ENCODE measurements at places on chromosomes 1 and 21.

- DNase-seq: peak; percentile 78
Measured at GRCh38 chr1:163824006-163824405, 502.3 kb downstream of the NUF2 start.

DNA sequence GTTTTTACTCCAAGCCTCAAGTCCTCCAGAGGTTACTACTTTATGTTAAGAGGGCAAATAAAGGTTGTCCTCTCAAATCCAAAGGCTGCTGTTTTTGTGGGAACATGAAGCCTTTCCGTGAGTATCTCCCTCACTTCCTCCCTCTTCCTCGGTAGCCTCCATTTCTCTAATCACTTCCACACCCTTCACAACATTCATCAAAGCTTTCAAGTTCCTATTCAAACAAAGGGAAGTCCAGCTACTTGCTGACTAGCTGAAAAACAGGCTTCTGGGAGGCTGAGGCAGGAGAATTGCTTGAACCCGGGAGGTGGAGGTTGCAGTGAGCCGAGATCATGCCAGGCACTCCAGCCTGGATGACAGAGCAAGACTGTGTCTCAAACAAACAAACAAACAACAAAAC, 6.6 kb upstream of the CD48 start:
- DNase-seq: no peak

- no peak for DNase-seq
Measured at GRCh38 chr1:209885403-209886218, 52.4 kb upstream of the SYT14 start.

- peak; percentile 46 for DNase-seq
Measured at GRCh38 chr1:12436817-12437599, 181.0 kb downstream of the DHRS3 start.

- no peak for DNase-seq
Measured at GRCh38 chr1:240683576-240683975, 71.6 kb upstream of the GREM2 start.

DNA sequence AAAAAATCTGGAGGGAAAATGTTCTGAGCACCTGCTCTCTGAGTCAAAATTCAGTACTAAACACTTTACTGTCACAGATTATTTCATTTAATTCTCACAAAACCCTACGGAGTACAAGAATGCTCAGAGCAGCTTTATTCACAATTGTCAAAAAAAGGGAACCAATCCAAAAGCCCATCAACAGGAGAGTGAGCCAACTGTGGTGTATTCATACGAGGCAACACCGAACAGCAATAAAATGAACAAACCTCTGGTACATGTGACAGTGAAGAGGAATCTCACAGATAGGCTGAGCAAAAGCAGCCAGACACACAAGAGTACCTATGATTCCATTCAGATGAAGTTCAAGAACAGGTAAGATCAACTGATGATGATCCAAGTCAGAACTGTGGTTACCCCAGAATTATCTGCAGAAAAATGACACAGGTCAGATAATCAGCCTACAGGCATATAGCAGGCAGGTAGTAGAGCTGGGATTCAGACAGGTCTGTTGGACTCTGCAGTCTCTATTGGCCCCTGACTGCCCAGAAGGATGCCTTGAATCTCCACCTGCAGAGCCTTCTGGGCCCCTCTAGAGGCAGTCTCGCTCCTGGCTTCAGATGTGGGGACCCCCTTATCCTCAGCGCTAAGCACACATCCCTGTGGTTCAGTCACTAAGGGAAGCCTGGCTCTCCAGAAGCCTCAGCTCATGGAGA, 19.2 kb downstream of the SLC9A1 start:
- no peak for DNase-seq

DNA sequence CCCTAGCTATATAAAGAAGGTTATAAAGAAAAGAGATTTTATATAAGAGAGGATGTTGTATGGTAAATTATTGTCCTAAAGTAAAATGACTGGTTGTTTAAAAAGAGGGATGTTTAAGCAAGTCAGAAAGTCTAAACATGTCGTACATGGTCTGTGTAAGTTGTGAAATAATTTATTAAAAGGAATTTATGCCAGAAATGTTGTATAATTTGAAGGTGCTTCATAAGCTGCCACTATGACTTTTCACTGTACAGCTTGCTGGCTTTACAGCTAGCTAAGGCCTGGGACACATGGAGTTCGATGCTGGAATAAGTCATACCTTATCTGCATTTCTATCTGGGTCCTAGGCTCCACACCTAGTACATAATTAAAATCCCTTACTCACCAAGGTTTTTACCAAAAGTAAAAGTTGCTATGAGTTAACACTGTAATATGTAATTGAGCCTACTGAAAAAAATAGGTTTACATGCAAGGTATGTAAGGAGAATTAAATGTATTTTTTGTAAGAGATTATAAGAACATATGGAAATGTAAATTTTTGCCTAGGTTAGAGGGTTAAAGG, 59.0 kb upstream of the EDEM3 start:
- no peak for DNase-seq

- DNase-seq: no peak
Measured at GRCh38 chr21:18417141-18417790, 13.7 kb upstream of the TMPRSS15 start.

DNA sequence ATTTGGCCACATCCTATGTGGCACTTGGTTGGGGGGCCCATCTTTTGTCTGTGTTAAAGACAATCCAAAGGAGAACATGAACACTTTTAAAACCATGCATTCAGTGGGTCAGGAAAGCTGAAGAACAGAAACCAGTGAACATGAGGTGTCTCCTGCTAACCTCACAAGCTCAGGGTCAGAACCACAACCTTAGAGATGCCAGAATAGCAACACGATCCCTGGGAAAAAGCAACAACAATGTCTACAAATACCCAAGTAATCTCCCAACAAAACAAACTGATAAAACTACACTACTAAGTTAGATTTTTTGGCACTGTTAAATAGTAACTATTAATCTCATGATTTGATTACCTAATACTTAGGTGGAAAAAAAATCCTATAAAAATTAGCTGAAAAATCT, 34.1 kb upstream of the GNG4 start:
- DNase-seq: peak; percentile 11

DNA sequence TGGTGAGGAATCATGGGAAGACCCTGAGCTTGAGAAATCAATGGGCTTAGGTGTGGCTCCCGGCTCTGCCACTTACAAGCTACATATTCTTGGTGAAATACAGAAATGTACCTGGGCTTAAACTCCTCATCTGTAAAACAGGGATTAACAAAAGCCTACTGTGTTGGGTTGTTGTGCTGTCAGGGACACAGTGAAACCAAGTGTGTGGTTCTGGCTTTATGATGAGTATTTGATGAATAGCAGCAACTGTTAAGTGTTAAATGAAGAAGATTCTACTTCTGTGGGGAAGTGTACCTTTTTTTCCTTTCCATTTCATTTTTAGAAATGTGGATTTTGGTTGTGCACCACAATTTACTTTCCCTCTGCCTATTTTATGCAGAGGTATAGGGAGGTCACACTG, 41.1 kb upstream of the DUSP10 start:
- no peak for DNase-seq
